ENCODE measurements at places on chromosomes 4 and X.
A peak's percentile ranks its signal among the peaks of the same experiment; 100 is the strongest.

- DNase-seq = no peak
Observed at GRCh38 chr4:57080781-57081650, 29.2 kb downstream of the IGFBP7 start.

DNA sequence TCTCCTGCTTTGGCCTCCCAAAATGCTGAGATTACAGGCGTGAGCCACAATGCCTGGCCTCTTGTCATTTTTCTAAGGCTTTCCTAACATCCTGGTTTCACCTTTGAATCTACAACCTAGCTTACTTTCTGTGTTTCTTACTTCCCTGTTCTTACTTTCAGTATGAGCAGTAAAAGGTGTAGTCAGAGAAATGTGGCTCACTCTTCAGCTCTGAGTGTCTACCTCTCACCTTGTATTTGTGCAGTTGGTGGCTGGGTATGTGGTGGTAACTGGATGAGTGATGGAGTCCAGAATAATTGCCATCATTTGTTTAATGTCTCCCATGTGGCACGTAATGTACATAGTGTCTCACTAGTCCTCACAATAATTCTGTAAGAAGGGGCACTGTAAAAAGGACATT, 19.1 kb upstream of the CXCL11 start:
- no peak for DNase-seq

DNA sequence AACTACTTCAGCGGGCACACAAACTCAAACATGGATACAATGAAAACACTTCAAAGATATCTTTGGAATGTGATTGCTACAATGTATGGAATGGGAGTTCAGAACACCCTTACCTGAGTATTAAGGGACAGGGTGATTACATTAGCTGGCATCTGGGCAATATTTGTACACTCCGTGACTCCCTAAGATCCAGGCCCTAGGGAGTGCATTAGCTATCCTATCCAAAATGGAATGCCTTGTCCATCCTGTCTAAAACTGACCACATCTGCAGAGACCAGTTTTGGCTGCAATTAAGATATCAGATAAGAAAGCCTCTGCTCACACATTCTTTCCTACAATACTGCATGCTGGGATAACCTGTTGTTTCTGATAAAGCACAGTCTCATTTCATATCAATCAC, 176.6 kb upstream of the EMCN start:
- DNase-seq = no peak

DNA sequence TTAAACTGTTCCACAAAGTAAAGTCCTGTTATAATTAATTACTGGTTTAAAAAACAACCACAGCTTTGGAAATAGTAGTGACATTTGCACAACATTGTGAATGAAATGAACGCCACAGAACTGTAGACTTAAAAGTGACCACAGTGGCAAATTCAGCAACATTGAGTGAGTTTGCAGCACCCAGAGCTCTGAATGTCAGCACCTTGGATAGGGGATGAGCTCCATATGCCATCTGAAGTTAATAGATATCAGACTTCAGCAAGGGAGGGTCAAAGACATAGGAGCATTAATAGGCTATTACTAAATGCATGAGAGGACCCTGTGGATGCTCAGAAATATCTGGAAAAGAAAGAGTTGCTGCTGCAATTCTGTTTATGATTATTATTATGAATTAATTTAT, 55.3 kb upstream of the KCNIP4 start:
- no peak for DNase-seq

DNA sequence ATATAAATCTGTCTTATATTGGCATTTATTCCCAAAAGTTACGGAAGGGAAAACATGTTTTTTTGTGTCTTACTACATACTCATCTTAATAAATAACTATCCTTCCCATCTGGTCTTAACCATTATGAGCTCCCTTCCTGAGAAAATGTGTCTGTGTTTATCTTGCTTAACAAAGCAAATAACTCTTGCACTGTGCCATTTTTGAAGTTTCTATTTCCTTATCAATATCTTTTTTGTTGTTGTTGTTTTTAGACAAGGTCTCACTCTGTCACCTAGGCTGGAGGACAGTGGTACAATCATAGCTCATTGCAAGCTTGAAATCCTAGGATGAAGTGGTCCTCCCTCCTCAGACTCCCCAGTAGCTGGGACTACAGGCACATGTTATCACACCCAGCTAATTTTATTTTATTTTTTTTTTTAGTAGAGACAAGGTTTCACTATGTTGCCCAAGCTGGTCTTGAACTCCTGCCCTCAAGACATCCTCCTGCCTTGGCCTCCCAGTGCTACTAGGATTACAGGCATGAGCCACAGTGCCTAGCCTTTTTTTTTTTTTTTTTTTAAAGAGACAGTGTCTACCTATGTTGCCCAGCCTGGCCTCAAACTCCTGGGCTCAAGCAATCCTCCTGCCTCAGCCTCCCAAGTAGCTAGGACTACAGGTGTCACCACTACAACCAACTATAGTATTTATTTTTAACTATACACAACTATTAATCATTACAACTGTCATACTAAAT, 36.9 kb downstream of the CNOT6L start:
- no peak for DNase-seq

DNA sequence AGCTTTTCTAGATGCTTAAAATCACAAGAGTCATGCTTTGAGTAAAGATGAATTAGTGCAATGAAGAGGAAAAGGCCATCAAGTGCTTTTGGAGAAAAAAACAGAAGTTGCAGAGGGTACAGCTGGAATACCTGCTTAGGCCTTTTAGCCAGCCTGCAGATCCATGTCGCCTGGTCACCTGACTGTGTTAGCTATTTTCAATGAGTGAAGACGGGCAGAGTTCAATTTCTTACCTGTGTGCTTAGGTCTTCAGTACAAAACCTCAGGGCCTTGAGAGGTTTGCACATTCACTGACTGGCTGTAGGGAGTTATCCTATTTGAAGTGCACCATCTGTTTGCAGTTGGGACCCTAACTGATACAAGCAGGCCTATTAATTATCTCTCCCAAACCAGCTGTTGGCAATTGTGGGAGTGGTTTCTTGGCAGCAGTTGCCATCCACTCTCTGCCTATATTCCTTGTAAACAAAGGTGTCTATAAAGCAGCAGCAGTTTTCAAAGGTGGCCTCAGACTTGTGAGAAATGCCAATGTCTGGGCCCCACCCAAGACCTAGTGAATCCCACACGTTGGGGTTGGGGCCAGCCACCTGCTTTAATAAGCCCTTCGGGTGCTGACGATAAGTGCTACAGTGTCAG, 16.3 kb upstream of the FAT1 start:
- no peak for DNase-seq

DNA sequence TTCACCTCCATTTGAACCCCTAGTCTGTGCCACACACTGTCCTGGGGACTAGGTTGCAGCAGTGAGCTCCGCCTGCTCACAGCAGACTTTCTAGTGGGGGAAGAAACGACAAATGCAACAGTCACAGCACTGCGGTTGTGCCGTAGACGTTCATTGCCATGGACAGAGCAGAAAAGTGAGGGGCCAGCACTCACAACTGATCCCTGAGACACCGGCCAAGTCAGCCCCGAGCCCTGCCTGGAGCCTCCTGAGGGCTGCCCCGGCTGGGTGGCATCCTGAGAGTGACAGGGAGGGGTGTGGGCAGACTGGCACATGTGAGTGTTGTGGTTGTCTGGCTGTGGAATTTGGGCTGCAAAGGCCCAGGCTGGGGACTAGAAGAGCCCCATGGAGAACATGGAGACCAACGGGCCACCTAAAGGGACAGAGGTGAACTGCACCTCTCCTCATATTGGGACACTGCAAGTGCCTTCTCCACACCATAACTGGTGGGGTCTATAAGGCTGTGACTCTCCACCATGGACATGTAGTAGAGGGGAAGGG, 4.6 kb downstream of the DUSP9 start:
- DNase-seq = no peak

DNA sequence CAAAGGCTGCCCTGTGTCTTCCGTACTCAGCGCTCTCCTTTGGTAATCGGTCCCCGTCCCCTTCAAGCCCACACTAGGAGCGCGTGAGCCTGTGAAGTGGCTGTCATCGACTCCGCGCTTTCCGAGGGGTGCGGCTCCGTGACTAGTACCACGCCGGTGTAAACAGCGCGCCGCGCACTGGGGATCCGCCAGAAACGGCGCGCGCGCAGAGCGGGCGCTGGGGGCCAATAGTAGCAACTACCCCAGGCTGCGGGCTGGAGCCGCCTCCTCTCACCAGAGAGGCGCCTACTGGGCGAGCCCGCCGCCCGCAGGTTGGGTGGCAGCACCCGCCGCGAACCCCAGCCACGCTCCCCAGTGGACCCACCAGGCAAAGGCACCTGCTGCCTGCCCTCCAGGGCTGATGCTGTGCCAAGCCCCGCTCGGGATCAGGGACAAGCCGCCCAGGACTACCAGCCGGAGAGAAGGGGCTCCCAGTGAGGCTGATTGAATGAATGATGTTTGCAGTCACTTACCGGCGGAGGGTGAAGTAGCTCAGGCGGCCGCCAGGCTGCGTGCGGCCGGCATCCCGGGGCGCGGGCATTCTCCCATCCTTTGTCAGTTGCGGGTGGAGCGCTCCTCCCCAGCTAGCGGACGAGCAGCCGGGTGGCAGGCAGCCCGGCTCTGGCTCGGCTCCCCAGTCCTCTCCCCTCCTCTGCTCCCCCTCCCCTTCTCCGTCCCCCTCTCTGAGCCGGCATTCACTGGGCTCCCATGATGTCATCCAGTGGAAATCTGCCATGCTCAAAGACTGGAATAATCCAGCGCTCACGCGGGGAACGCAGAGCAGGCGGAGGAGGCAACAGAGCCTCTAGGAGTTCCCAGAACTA, 370.3 kb upstream of the SMIM31 start:
- peak; percentile 92 for DNase-seq

DNA sequence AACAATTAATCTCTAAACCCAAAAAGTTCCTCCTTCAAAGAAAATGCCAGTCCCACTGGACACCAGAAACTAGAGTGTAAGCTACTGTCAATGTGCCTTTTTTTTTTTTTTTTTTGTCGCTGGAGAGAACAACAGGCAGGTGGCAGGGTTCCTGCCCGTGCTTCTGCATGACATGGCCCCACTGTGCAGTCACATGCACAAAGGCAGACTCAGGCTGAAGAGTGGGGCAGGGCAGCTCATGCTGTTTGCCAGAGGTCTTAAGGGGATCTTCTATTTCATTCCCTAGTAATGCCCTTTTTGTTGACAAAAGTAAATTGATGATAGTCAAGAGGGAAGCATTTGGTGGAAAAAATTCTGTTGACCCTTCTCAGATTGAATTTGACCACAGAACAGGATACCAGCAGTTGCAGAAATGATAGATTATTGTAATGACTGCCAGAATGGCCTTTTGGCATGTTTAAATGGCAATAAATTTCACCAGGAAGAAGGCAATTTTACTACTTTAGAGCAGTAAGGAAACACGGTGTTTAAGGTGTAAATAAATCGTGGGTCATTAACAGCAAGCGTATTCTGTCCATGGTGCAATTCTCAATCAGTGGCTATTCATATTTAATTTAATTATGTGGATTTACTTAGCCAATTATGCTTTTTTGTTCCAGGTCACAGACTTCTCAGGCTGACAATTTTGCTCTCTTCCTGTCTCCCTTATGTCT, 80.9 kb downstream of the NKX6-1 start:
- no peak for DNase-seq

DNA sequence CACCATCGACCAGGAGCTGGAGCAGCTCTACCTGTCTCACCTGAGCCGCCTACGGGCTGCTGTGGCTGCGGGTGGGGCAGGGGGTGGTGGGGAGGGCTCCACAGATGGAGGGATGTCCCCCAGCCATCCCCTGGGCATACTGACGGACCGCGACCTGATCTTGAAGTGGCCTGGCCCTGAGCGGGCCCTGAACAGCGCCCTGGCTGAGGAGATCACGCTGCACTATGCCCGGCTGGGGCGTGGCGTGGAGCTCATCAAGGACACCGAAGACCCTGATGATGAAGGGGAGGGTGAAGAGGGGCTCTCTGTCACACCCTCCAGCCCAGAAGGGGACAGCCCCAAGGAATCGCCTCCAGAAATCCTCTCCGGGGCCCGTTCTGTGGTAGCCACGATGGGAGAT, 16.5 kb downstream of the PPP1R3F start:
- no peak for DNase-seq

DNA sequence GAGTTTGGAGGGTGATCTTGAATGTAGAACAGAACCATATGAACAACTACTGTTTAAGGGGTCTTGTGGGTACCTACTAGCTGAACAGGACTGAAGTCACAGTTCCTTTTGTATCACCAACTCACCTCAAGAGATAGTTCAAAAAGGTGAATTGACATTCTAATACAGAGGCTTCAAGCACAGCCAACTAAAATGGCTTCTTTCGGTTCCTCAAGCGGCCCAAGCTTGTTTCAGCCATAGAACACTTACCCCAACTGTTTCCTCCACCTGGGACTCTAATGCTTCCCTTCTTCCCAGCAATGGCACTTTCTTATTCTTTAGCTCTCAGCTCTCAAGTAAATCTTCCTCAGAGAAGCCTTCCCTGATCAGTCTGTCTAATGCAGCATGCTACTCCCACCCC, 277.5 kb upstream of the GK2 start:
- DNase-seq = no peak

- DNase-seq = no peak
Observed at GRCh38 chrX:41737065-41737464, 13.1 kb downstream of the GPR82 start.

DNA sequence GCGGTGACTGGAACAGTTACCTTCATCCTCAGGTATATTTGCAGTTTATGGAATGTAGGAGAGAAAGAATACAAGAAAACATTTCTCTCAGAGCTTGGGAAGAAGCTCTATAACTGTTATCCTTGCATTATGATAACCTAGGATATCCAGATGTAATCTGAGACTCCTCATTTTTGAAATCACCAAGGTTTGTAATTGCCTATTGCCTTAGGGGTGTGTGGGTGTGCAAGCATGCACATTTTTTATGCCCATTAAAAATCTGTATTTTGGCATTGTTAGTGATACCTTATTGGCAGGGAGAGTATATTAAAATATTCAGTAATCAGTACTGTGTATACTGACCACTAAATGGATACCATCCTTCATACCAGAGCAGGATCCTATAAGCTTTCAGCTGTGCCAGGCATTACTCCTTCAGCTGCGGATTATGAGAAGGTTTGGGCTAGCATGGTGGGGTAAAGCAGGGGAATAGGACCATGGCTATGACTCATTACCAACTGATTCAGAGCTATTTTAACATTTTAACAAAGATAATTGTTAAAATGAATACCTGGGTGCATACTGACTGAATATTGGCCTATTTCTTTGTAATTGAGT, 8.3 kb downstream of the SEC24B start:
- no peak for DNase-seq

- no peak for DNase-seq
Observed at GRCh38 chr4:3257103-3257555, 8.2 kb downstream of the MSANTD1 start.

- DNase-seq = no peak
Observed at GRCh38 chrX:101385026-101385684, 836 bp downstream of the BTK start.
